Activated naive CD4-positive, alpha-beta T cell treated with Interleukin-2 at 50 U/mL for 16 hours (primary cell): ENCODE measurements at places on chromosomes 1 and 21.

GRCh38 chr1:99228153-99228552 is 36.1 kb upstream of the PLPPR4 start:
- no peak for DNase-seq

- DNase-seq: no peak
Observed at GRCh38 chr1:248158758-248159157, 13.8 kb downstream of the OR2M5 start.

- DNase-seq: no peak
Observed at GRCh38 chr1:222285526-222285925, 262.4 kb downstream of the HHIPL2 start.

GRCh38 chr1:85351202-85351828 is 74.9 kb upstream of the BCL10 start:
- DNase-seq: no peak

DNA sequence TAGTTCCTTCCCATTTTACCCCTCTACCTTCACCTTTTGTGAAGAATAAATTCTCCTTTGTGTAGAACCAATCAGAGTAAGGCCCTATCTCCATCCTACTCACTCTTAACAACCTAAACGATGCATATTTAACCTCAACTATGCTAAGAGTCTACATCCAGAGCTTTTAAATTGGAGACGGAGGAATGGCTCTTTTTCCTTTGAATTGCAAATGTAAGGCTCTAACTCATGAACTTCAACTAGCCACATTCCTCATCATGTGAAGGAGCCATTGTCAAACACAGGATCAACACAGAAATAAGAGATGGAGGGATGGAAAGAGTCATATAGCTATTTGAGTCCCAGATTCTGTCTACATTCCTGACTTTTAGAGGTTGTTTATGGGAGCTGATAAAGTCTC is 18.2 kb downstream of the DEPDC1 start:
- DNase-seq: no peak

GRCh38 chr1:24175033-24175755 is 11.9 kb downstream of the IFNLR1 start:
- DNase-seq: no peak

DNA sequence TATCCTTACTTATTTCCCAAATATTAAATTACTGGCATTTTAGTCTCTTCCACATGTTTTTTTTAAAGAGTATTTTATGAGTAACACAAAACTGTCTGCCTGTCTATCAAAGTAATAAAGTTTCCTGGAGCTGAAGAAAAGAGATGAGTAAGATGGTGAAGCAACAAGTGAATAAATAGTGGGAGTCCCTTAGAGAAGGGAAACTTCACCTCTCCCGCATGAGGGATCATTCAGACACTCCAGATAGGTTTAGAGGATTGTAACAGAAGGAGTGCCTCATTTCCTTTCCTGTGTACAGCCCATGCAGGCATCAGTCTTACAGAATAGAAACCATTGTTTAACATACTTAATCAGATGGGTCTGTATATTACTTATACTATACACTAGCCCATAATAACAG is 205.7 kb downstream of the USP25 start:
- no peak for DNase-seq

GRCh38 chr1:88737338-88737927 is 53.4 kb downstream of the PKN2 start:
- no peak for DNase-seq

DNA sequence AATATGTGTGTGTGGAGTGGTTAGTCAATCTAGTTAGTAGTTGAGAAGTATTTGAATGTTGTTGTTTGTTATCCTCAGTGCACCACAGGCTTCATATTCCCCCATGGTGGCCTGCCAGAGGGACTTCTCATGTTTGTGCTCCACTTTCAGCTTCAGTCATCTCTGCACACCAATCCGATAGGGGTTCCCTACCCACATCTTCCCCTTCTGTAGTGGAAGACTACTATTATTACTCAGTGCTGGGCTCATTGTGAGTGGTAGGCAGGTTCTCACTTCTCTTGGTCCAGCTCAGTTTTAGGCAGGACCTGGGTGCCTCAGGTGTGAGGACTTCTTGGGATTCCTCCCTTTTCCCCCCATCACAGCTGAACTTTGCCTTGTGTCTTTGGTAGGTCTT is 14.2 kb downstream of the MT1HL1 start:
- DNase-seq: no peak

GRCh38 chr1:29282135-29282923 is 46.0 kb downstream of the PTPRU start:
- no peak for DNase-seq

GRCh38 chr21:33391656-33392055 is 11.6 kb upstream of the IFNGR2 start:
- DNase-seq: no peak

DNA sequence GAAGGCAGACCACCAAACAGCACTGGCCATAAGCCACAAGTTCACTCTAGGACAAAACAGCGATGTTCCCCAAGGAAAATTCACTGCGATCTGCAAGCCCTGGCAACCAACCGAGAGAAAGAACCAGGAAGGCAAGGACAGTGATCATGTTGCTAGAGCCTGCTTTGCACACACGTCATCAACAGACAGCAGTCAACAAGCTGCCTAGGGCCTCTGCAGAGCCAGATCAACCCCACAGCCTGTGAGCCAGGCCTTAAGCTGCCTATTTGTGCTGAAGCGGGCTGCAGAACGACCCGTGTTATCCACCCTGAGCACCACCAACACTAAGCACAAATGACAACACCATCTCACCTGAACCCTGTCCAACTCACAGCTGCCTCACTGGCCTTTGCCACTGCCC is 6.2 kb upstream of the YRDC start:
- DNase-seq: no peak

DNA sequence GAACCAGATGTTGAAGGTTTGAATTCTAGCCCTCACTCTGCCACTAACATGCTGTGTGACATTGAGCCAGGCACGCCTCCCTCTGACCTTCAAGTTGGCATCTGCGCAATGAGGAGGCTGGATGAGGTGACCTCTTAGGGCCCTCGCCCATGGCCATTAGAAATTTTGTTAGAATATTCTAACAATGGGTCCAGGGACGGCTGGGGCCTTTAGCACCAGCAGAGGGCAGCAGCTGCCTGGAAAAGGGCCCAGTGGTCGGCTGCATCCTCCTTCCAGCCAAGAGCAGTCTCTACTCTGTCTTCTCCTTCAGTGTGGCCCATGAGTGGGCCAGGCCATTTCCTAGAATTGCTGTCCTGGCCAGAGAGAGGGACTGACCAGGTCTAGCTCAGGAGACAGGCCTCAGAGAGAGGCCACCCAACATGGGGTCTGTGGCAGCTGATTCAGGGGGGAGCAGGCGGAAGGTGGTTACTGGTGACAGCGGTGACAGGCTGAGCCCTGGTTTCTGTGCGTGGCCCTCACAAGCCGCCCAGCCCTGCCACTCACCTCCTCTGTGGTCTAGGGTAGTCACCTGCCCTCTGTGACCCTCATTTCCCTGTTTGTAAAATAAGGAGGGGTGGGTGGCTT is 101.3 kb upstream of the ACTL8 start:
- no peak for DNase-seq

DNA sequence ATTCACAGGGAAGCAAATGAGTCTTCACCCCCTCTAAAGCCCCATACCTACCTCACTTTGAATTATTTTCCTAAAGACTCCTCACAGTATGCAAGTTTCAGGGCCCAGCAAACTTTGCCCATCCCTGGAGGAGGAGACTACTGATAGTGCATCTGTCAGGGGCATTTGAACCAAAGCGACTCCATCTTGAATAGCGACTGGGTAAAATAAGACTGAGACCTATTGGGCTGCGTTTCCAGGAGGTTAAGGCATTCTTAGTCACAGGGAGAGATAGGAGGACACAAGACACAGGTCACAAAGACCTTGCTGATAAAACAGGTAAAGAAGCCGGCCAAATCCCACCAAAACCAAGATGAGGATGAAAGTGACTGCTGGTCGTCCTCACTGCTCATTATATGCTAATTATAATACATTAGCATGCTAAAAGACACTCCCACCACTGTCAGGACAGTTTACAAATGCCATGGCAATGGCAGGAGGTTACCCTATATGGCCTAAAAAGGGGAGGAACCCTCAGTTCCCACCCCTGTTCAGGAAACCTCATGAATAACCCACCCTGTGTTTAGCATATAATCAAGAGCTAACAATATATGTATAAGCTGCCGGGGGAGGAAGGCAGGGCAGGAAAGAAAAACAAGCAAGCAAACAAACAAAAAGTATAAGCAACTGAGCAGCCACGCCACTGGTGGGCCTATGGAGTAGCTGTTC is 3.3 kb upstream of the PKNOX1 start:
- no peak for DNase-seq

DNA sequence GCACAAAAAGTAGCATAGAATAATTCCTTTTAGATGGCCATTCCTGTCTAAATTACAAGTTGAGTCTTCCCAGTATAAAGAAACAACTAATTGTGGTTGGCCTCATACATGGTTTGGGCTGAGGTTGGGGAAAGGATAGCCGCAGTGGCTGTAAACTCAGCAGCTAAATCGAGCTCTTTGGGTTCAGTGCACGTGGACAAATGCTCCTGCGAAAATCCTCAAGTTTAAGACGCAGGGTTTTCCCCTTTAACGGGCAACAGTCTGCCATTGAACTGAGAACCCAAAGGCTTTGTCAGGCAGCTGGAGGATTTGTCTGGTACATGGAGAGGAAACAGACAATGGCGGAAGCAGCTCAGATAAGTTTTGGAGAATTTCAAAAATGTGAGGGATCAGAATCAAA is 331.9 kb downstream of the TGFB2 start:
- DNase-seq: no peak

GRCh38 chr21:31343680-31344480 is at the start of gene TIAM1:
TIAM1 (minus strand) TSS chr21:31344261; CDS start chr21:31266972, 77,289 bp downstream.
- DNase-seq: peak; percentile 49

DNA sequence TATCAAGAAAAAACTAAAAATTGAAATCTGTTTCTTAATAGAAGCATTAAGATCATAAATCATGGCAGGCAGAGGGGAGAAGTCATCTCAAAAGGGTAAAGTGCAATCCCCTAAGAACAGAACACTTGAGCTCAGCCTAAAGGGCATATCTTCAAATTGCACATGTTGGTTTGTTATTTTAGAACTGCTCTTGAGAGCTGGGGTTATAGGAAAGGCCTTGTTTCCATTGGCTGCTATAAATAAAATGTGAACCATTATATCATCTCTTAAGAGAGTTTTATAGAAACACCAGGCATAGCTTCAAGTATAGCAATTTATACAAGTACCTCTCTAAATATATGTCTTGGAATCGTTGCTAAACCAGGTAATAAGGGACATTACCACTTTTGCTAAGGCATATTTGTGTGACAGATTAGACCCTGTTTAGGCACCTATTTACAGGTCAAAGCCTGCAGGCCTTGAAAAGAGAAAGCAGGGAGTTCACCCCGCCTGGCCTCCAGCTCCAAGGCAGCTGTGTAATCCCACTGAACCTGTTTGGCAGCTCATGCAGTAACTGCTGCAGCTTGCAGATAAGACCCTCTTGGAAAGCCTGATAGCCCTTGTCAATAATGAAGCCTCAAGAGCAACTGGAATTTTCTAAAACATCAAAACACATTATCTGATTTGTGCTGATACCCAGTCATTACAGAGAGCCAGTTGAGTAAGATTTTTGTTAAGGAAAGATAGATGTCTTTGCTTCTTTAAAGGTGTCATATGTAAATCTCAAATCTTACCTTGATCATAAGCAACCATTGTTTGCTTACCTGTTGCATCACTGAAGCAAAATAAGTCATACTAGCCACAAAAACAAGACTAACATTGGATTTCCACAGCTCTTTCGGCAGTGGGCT is 24.2 kb upstream of the SYDE2 start:
- no peak for DNase-seq

- DNase-seq: no peak
Observed at GRCh38 chr1:78840453-78841271, 165.9 kb downstream of the ADGRL4 start.

GRCh38 chr21:32312326-32312725 is 13.7 kb downstream of the MRAP start:
- DNase-seq: no peak

GRCh38 chr1:186865857-186866256 is 37.1 kb downstream of the PLA2G4A start:
- DNase-seq: no peak

- no peak for DNase-seq
Observed at GRCh38 chr1:207935166-207935583, 24.2 kb upstream of the CD34 start.

DNA sequence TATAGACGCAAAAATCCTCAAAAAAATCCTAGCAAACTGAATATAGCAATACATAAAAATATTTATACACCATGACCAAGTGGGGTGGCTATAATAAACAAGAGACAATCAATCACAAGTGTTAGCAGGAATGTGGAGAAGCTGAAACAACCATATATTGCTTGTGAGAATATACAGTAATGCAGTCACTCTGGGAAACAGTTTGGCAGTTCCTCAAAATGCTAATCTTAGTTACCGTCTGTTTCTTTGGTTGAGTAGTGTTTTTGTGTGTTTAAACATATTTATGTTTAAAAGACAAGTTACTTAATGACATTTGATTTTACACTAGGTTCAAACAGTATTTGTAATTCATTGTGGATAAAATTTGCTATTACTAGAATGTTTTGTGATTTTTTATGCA is 792.0 kb downstream of the LTN1 start:
- no peak for DNase-seq

DNA sequence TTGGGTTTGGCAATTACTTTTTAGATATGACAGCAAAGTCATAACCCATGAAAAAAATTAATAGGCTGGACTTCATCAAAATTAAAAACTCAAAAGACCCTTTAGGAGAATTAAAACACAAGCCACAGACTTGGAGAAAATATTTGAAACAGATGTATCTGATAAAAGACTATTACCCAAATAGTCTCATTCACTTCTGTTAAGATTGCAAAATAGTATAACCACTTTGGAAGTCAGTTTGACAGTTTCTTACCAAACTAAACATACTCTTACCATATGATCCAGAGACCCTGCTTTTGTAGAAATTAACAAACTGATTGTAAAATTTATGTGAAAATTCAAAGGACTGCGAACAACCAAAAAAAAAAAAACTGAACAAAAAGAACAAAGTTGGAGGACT is 32.5 kb upstream of the SLC44A3 start:
- no peak for DNase-seq

- DNase-seq: no peak
Observed at GRCh38 chr1:160400646-160401486, 502 bp downstream of the VANGL2 start.

GRCh38 chr1:25107643-25108010 is 124.7 kb downstream of the SYF2 start:
- no peak for DNase-seq

- DNase-seq: peak; percentile 48
Observed at GRCh38 chr1:204398197-204399125, 13.2 kb downstream of the PPP1R15B start.

GRCh38 chr1:242873661-242874060 is 349.2 kb upstream of the PLD5 start:
- DNase-seq: no peak

DNA sequence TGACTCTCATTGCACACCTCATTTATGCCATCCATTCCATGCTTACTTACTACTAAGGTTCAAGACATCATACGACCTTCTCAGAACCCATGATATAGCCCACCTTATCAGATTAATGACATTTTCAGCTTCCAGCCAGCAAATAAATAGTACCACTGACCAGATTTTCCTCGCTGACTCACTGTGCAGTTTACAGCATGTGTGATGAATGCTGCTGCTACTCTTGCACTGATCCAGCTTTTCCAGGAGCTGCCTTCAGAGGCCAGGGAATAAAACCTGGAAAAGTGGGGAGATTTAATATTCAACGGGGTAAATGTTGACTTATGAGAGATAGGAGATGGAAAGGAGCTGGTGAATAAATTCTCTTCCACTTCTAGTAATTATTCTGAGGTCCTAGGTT is 247.1 kb downstream of the COL11A1 start:
- DNase-seq: no peak

GRCh38 chr1:208387908-208388811 is 144.0 kb upstream of the PLXNA2 start:
- DNase-seq: no peak

- no peak for DNase-seq
Observed at GRCh38 chr1:7960867-7961215, 670 bp upstream of the PARK7 start.
